NCI-H2227 treated with DMSO at 0.1 percent for 48 hours (cell line): ENCODE measurements at places on chromosomes 16 and 17.

- no peak for DNase-seq
Measured at GRCh38 chr16:11596572-11597226, 10.0 kb upstream of the LITAF start.

DNA sequence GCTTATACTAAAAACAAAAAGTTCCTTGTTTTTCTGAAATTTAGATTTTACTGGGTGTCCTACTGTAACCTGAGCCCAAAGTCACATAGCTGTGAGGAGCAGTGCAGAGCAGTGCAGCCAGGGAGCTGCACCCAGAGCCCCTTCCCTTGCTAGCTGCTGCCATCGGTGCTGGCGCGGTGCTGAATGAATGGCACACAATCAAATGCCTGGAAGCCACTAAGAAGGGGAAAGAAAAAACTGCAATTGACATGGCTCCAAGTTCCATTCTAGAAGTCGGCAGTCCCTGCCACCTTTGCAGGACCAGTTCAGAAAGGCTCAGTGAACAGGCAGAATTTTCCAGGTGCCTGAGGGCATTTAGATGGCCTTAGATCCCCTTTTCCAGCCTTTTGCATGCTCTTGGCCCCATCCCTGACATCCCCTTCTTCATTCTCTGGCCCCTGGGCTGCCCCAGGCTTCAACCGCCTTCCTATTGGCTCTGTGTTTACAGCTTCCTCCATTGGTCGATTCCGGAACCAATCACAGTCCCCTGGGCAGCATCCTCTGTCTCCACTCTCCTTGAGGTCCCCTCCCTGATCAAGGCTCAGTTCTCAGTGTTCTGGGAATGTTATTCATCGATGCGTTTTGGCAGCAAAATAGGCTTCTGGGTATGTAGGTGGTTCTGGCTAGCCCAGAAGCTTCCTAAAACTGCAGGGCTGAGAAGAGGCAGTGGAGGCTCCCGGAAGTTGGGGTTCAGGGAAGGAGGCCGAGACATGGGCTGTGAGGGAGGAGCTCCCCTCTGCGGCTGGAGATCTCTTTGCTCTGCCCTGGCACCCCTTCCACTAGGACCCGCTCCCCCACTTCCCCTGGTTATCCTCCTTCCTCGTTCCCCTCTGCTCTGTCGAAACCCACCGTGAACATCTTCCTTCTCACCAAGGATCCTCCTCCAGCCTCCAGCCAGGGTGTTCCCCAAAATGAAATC lies 37.9 kb downstream of the ATP2C2 start:
- DNase-seq = no peak

DNA sequence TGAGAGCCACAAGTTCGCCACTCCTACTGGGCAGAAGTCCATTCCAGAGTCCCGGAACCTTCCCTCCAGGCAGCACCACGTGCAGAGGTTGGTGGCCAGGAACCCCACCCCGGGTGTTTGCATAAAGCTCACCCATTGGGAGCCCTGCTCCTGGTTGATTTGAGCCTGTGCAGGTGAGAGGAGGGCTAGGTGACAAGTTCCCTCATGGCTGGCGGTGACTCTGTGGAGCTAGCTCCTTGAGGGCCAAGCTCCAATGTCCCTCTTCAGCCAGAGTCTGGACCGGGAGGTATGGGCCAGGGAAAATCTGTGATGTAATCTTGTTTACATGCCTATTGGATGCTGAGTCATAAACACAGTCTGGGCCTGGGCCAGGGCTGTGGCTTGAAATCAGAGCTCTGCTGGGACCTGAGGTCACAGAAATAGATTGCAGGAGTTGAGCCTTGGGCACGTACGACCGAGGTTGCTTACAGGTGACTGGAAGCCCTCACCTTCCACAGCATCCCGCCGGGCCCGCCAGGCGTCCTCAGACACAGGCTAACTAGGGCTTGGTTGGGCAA lies 118.9 kb downstream of the AATF start:
- no peak for DNase-seq

GRCh38 chr17:31093866-31094599 lies 744 bp upstream of the NF1 start:
- no peak for DNase-seq
